ENCODE measurements at places on chromosomes 5 and 9.

- no peak for DNase-seq
Measured at GRCh38 chr9:79362100-79363081, 209.4 kb upstream of the TLE4 start.

- no peak for DNase-seq
Measured at GRCh38 chr9:87533271-87533670, 35.6 kb downstream of the DAPK1 start.

DNA sequence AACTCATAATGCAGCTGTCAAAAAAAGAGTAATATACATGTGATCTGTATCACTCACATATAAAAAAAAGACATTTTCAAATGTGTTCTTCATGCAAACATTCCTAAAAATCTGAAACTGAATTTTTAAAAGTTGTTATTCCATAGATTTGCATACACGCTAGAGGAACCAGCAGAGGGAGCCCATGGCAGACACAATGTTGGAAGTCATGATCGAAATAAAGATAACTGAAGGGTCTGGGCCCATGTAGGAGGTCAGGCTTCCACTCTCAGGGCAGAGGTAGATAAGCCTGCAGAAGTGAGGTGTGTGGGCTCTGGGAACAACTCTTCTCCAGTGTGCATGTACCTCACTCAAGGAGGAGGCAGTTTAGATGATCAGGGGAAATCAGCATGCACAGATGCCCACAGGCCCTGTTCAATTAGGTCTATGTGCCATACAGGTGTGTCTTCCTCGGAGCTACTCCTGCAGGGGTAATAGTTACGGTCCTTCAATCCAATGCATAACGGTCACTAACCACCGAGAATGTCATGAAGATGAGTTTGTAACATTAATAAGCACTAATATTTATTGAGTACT is 208.6 kb downstream of the EPB41L4A start:
- no peak for DNase-seq

DNA sequence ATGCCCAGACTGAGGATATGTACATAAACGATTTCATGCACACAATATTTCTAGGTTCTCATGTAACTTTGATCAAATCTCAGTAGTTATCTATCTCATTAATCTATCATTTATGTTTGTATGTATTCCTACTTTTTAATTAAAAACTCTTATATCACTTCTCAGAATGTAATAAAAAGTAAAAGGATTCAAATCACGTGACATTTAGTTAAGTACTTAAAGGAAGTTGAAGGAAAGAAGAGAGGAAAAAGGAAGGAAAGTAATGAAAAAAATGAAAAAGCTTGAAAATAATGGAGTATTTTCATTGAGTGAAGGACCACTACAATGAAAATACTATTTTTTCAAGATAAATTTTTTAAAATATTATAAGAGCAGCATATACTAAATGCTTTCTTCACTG is 535.3 kb downstream of the PRDM9 start:
- DNase-seq, result no peak

- DNase-seq, result no peak
Measured at GRCh38 chr5:52497133-52497693, 290.5 kb upstream of the ITGA1 start.

- no peak for DNase-seq
Measured at GRCh38 chr5:16454686-16455085, 10.9 kb downstream of the ZNF622 start.

DNA sequence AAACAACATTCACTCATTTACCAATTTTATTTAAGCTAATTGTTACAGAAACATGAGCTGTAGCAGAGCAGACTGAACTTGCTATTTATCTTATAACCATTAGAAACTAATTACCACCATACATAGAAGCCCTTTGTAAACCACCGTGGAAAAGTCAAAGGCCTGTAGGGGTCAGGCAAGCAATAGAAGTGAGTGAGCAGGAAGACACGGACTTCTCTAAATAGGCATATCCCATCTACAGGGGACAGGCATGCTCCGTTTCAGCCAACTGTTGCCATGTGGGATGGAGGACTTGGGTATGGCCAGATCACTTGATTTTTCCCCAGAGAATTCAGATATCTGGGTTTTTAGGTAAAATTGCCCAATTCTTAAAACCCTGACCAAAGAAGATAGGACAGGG is 44.8 kb downstream of the PRRC1 start:
- DNase-seq, result no peak

- no peak for DNase-seq
Measured at GRCh38 chr9:91164724-91165520, 196.8 kb downstream of the AUH start.

DNA sequence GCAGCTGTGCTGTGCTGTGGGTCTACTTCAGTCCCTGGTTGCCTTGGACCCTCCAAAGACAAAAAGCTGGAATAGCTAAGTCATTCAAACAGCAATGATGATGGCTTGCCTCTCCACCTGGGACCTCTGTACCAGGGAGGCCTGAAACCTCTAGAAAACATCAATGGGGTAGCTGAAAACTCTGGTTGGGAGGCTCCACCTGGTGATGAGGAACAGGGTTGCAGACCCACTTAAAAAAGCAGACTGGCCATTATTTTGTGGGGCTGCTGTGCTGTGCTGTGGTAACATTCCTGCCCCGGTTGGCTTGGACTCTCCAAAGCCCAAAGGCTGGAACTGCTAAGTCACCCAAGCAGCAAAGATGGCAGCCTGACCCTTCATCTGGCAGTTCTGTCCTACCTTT is 839.3 kb upstream of the ARRDC3 start:
- no peak for DNase-seq

DNA sequence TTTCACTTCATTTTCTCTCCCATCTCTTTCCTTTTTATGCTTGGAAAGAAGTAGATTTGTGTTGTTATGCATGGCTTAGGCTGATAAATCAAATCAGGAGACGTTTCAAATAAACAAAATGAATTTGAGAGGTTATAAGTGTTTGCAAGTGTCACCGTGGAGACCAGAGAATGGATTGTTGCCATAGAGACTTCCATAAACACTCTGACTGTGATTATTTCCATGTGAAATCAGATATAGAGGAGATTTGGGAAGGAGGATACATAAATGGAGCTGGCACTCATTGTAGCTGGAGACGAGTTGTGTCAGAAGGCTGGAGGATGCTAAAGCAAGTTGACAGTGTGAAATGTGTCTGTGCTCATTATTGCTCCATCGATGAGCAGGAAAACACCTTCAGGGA is 84.2 kb upstream of the PCSK1 start:
- DNase-seq, result no peak

- no peak for DNase-seq
Measured at GRCh38 chr5:111584651-111585050, 72.3 kb upstream of the STARD4 start.

- no peak for DNase-seq
Measured at GRCh38 chr5:173051746-173052145, 4.4 kb upstream of the CREBRF start.

GRCh38 chr9:69673311-69673640 is 1.1 kb upstream of the APBA1 start:
- DNase-seq, result no peak

DNA sequence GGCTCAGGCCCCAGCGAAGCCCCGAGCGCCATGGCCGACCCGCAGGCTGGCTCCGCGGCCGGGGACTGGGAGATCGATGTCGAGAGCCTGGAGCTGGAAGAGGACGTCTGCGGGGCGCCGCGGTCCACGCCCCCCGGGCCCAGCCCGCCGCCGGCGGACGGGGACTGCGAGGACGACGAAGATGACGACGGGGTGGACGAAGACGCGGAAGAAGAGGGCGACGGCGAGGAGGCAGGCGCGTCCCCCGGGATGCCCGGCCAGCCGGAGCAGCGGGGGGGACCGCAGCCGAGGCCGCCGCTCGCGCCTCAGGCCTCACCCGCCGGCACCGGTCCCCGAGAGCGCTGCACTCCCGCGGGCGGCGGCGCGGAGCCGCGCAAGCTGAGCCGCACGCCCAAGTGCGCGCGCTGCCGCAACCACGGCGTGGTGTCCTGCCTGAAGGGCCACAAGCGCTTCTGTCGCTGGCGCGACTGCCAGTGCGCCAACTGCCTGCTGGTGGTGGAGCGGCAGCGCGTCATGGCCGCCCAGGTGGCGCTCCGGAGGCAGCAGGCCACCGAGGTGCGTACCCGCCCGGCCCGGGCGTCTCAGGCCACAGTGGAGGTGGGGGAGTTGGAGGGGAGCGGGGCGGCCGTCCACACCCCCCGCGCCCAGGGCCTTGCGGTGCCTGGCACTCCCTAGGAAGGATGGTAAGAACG is 1.6 kb downstream of the DMRT2 start:
- no peak for DNase-seq

DNA sequence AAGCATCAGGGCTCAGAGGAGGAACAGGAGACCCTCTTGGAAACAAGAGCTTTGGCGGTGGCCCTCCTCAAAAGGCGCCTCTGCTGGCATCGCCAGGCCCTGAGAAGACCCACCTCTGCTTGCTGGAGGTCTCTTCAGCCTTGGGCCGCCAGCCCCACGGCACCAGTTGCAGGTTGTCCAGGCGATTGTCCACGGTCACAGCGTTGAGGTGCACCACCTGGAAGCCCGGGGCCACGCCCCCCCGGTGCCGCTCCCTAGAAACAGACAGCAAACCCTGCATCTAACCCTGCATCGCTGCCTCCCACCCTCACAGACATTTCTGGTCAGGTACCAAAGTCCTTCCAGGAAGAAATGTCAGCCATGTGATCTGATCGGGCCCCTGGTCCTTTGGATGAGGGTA is 3.5 kb downstream of the ZMYND19 start:
- no peak for DNase-seq

DNA sequence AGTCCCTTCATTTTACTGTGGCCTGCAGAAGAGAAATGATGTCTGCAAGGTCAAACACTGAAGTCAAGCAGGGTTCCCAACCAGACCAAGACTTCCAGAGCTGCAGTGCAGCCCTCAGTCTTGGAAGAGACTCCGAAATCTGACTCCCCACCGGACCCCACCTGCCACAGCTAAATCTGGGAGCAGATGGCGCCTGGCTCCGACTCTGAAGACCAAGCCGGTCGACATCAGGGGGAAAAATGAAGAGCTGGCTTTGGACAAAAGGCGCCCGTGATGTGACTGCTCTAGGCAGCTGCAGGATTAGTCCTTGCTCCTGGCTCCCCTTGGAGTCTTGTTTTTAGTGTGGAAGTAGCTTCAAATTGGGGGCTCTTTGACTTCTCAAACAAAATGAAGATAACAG is 72.4 kb upstream of the ZNF622 start:
- no peak for DNase-seq

DNA sequence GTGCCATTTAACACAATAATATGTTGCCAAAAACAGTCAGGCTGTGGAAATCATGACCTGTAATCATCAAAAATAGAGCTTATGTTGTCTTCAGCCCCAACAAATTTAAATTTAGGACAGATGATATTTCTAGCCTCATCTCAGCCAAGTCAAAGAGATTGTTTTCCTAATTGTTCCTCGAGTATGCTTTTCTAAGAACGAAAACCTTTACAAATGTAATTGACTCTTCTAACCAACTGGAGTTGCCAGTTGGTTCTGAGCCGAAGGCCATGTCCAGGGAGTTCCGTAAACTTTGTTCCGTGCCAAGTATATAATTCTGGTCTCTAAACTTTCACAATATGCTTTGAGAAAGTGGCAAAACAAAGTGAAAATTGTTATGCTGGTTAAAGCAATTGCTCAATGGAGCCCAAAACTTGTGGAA is 160.8 kb downstream of the CEMIP2 start:
- DNase-seq, result no peak

GRCh38 chr5:157085930-157086329 is 22.9 kb downstream of the HAVCR2 start:
- no peak for DNase-seq

DNA sequence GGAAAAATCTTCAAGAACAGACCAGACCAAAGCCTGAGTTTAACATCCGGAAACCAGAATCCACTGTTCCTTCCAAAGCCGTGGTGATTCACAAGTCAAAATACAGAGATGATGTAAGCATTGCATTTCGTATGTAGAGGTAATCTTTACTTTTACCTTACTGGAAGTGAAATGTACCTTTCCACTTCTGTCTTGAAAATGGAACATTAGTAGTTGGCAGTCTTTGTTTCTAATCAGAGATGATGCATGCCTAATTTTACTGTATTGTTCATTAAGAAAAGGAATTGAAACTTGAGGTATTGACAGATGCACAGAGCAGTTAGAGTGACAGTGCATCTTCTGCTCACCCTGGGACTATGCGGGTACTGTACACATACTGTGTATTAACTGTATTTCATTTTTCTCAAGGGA is 34.6 kb downstream of the HABP4 start:
- DNase-seq, result no peak

GRCh38 chr9:34985311-34985899 is 4.1 kb upstream of the DNAJB5 start:
- no peak for DNase-seq

All from mesothelial cell of epicardium (in vitro differentiated cells).